ENCODE measurements at places on chromosomes 11 and 22.

DNA sequence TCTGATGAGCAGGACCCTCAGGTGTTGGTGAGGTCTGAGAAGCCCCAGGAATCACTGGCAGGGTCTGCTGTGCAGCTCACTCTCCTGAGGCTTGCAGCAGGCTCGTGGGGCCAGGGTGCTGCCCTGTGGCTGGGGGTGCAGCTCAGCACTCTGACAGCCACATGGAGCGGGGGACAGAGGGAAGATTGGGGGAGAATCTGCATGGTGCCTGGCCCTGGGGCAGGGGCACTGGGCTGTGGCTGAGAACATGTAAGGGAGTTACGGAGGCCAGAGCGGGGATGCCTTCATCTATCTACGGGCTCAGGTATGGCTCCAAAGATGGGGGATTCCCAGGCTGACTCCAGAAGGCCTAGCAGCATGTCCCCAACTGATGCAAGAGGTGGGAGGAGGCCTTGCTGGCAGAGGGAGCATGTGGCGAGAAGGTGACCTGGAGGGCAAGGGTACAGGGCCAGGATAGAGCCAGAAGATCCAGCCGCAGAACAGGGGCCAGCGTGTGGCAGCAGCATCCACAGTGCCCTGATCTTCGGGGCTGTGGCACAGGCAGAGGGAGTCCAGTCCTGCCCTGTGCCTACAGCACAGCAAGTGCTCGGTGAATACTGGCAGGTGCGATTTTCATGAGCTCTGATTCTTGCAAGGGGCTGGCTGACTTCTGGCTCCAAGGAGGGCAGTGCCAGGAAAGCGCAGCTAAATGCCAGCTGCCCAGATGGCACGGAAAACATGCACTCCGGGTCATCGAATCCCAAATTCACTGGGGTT is 184.7 kb downstream of the CTTN start:
- DNase-seq, result no peak

- no peak for DNase-seq
These were observed 2.1 kb downstream of the TRAF6 start for GRCh38 chr11:36507824-36508489.

DNA sequence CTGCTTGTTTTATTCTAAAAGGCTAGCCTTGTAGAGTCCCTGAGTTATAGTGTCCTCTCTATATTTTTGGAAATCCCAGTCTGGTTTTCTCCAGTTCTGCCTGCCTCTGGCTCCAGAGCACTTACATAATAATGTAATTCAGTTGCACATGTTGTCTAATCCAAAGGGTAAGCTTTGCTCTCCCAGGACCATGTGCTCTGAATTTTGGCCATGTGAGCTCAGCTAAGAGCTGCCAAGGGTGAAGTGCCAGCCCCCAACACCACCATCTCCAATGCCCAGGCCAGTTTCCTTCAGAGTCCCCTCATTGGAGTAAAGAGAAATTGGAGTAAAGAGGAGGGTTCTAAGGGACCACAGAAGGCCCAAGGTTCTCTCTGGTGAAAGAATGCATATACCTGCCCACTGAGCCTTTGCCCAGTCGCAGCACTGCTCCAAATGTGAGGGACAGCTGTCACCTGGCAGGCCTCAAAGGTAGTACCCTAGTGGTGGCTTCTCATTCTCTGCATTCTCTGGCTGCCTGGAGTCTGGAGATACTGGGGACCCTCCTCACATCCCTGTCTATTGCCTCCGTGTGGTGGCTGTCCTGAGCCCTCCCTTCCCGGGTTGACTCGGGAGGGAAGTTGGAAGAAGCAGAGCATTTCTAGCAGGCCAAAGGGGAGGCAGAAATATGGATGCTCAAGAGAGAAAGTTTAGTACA is 4.9 kb downstream of the CRY2 start:
- DNase-seq, result no peak

DNA sequence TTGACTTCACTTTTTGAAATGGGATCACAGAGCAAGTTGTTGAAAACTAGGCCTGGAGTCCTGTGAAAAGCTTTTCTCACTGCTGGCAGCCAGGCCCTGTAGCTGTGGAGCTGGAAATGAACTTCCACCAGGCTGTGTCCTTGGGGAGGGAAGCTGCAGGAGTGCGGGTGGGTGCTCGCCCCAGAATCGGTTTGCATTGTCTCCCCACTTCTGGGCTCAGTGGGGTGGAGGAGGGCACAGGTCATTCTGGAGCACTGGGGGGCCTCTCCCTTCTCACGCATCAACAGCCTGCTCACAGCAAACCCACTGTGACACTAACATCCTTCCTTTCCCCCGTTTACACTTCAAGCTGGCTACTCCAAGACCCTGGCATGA is 15.2 kb downstream of the GLB1L2 start:
- no peak for DNase-seq

DNA sequence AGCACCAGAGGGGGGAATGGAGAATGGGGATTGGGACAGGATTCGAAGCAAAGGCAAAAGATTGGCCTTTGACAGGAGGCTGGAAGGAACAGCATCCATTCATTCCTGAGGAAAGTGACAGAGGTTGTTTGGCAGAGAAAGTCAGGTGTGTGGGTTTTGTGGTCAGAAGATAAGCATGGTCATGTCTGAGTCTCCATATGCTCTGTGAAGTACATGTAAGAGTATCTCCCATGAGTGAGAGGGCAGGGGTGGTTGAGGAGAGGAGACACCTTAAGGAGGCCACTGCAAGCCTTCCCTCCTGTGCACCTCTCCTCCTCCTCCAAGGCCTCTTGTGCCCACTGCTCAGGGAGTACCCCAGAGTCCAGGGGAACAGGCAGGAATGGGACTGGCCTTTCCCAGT is 1.9 kb upstream of the NLRP10 start:
- no peak for DNase-seq

GRCh38 chr11:133928628-133929059 is 28.1 kb downstream of the IGSF9B start:
- no peak for DNase-seq

DNA sequence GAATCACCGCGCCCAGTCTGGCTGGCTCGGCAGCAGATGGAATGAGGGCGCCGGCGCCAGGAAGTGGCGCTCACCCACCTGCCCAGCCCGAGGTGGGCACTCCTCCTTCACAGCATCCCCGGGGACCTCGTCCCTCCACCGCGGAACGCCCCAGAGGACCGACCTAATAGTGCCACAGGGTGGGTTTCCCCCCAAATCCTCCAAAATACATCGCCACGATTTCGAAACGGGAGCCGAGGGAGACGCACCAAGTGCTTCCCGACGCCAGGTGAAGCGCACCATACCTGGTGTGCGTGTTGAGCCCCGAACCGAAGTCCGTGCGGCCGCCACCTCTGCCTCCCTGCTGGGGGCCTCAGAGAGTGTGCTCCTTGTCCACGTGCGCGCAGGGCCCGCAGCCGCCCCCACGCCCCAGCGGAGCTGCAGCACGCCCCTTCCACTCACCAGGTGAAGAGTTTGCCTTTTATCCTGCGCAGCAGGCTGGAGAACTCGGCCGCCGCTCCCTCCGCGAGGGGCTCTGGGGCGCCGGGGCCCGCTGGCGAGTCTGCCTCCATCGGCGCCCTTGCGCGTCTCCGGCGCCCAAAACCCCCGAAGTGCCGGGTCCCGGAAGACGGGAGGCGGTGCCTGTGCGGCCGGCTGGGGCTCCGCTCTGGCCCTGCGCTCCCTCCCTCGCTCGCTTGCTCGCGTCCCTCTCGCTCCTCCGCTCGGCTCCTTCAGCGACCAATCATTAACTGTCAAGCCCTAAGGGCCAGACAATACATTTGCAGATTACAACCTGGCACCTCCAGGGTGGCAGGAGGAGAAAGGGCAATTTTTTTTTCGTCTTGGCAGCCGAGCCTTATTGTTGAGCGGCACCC is at the start of gene SLC35F2:
SLC35F2 (minus strand) TSS at position 571 of the 854 bp plus-strand sequence; CDS start at position 551, 20 bp downstream.
- peak; percentile 73 for DNase-seq

GRCh38 chr22:37219533-37219932 is 7.3 kb upstream of the SSTR3 start:
- DNase-seq, result no peak

GRCh38 chr11:116579857-116580727 is 192.7 kb downstream of the BUD13 start:
- peak; percentile 34 for DNase-seq

DNA sequence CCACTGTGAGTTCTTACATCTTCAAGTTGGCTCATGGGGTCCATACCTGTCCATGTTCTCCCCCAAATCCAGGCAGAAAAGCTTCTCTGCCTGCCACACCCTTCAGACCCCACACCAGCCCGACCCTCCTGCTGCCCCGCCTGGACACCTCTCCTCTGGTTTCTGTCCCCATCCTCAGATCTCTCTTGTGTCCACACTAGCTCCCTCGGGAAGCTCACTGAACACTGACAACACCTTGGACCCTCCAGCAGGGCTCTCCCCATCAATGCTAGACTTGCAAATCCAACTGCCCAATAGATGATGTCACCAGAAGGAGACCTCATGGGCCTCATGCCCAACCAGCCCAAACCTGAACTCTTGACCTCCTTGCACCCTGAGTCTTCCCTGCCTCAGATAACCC is 2.9 kb downstream of the SCARF2 start:
- no peak for DNase-seq

GRCh38 chr11:114311946-114312345 is 15.7 kb downstream of the NNMT start:
- DNase-seq, result no peak

GRCh38 chr11:91365986-91366585 is 858.5 kb upstream of the FAT3 start:
- no peak for DNase-seq
